Muscle of arm (tissue), 14 donors: ENCODE measurements at places on chromosomes 1 and 21. TPM values are rescaled to one million over a fixed set of nuclear protein-coding genes. Genes with fewer than 3 reads are reported as not detected.

Gene VANGL1
- polyA plus RNA-seq: 7.3 TPM

DNA sequence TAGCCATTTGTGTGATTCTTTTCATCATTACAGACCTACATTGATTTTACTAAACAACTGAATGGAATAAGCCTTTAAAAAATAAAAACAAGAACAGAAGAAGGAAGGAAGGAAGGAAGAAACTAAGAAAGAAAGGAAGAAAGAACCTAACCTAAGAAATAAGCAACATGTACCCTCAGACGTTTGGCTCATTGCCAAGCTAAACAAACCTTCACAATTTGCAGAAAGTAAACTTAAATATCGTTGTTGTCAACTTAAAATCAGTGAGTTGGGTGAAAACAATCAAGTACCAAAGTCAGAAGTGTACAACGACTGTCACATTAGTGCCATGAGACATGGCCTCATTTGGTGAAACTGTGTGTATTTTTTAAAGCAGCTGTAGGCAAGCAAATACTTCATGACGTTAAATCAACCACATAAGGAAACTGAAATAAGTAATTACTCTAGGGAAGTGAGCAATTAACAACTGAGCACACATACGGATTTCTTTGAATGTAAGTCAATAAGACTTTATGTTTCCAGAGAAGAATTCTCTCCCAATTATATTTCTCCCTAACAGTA lies 313.1 kb upstream of the TMPRSS15 start:
- DNase-seq: no peak

DNA sequence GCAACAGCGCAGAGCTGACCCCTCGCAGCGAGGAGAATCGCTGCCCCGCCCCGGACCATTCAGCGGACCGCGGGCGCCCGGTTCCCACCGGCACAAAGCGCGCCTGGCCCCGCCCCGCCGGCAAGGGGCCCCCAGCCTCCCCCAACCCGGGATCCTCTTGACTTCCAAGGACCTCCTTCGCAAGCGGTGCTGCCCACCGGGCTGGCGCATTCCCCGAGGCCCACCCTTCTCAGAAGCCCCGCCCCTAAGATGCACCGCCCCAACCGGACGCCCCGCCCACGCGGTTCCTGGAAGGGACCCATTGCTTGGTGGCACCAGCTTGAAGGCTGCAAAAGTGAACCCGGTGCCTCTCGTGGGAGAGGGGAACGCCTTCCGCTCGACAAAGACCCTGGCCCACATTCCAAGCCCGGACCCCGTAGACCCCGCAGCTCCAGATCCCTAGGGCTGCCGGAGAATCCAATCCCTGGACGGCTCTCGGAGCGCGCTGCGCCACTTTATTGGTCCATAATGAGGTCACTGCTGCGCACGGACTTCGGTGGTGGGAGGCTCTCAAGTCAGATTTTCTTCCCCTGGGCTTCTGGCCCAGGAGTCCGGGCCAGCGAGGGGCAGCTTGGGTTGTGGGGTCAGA lies 2.0 kb downstream of the HES3 start:
- no peak for DNase-seq

Gene AP4B1
- polyA plus RNA-seq: 48.7 TPM

GRCh38 chr1:212701910-212702309 lies 2.3 kb upstream of the BATF3 start:
- no peak for DNase-seq

- DNase-seq: no peak
These were observed 537 bp upstream of the KLHL17 start for GRCh38 chr1:959731-960362.
